Renal pelvis (tissue), 12 donors: ENCODE measurements at places on chromosomes 5 and 9. TPM values are rescaled to one million over a fixed set of nuclear protein-coding genes. Genes with fewer than 3 reads are reported as not detected.

Gene CCDC180
- 17.0 TPM for polyA plus RNA-seq

Gene OTP
- 0.03 TPM for polyA plus RNA-seq

Gene FIBCD1
- polyA plus RNA-seq: 0.41 TPM

Gene MOB3B
- 23.7 TPM for polyA plus RNA-seq

Gene KIF24
- 7.1 TPM for polyA plus RNA-seq

Gene ARSI
- 4.7 TPM for polyA plus RNA-seq

Gene ZNF879
- 8.6 TPM for polyA plus RNA-seq

Gene FAM120A
- 78.4 TPM for polyA plus RNA-seq

Gene SLC30A5
- 70.2 TPM for polyA plus RNA-seq

Gene AIF1L
- polyA plus RNA-seq: 490 TPM

Gene INSYN2B
- polyA plus RNA-seq: 2.1 TPM

- no peak for DNase-seq
Observed at GRCh38 chr5:145750199-145750598, 84.9 kb downstream of the PRELID2 start.

GRCh38 chr5:2904956-2905355 is 153.5 kb upstream of the IRX2 start:
- no peak for DNase-seq

DNA sequence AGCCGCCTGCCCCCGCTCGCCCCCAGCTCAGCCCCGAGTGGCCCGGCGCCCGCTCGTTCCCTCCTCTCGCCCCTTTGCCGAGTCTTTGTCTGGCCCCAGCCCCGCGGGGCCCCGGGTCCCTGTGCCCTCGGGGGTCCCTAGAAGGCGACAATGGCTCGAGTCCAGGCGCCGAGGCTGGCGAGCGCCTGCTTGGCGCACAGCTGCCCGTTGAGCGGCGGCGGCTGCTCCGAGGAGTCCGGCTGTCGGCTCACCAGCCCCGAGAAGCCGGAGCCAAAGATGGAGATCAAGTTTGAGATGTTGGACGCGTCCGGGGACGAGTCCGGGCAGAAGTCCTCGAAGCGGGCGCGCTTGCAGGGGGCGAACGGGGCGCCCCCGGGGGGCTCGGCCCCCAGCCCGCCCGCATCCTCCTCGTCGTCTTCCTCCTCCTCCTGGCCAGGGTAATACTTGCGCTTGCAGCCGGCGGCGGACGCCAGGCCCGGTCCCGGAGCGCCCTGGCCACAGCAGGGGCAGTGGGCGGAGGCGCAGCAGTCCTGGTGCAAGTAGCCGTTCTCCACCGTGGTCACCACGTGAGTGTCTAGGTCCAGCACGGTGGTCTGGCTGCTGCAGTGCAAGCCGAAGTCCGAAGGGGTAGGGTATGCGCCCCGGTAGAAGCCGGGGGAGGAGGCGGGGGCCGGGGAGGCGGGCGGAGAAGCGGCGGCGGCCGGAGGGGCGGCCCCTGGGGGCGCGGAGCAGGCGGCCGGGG is 1.2 kb downstream of the IER5L start:
- no peak for DNase-seq

- DNase-seq: no peak
Observed at GRCh38 chr5:14849516-14850294, 21.9 kb downstream of the ANKH start.

- no peak for DNase-seq
Observed at GRCh38 chr5:171469326-171469725, 49.9 kb downstream of the FGF18 start.

- no peak for DNase-seq
Observed at GRCh38 chr5:24923400-24923799, 278.6 kb upstream of the CDH10 start.

- no peak for DNase-seq
Observed at GRCh38 chr9:108550106-108550505, 305.7 kb downstream of the ACTL7B start.

DNA sequence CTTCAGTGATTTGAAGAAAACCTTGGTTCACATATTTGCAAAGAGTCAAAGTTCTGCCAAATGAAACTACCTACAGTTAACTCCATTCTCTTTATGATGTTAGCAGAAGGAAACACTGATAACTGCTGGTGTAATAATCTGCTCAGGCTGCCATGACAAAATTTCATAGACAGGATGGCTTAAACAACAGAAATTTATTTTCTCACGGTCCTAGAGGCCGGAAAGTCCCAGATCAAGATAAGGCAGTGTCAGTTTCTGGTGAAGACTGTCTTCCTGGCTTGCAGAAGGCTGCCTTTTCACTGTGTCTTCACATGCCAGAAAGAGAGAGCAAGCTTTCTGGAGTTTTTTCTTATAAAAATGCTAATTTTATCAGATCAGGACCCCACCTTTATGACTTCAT is 102.4 kb upstream of the PARP8 start:
- DNase-seq: no peak

DNA sequence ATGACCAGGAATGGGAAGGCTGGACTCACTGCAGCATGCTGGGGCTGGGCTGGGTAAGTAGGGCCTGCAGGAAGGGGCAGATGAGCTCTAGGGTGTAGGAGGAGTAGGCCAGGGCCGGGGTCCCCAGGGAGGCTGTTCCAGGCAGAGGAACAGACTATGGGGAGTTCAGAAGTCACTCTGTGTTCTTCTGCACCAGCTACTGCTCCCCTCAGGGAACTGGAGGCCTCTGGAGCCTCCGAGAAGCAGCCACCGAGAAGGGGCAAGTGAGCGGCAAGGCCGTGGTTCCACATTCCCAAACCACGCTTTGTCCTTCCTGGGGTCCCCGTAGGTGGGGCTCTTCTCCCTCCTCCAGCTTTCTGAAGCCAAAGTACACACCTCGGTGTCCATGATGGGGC is 8.4 kb upstream of the SLC2A6 start:
- DNase-seq: no peak

DNA sequence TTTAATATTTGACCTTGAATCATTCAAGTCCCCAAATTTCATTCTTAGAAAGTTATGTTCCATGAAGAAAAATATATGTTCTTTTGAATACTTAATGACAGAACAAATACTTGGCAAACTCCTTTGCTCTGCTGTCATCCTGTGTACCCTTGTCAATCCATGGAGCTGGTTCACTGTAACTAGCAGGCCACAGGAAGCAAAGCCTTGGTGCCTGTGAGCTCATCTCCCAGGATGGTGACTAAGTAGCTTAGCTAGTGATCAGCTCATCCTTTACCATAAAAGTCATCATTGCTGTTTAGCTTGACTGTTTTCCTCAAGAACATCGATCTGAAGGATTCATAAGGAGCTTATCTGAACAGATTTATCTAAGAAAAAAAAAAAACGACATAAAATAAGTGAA is 65.4 kb downstream of the WDR41 start:
- no peak for DNase-seq

DNA sequence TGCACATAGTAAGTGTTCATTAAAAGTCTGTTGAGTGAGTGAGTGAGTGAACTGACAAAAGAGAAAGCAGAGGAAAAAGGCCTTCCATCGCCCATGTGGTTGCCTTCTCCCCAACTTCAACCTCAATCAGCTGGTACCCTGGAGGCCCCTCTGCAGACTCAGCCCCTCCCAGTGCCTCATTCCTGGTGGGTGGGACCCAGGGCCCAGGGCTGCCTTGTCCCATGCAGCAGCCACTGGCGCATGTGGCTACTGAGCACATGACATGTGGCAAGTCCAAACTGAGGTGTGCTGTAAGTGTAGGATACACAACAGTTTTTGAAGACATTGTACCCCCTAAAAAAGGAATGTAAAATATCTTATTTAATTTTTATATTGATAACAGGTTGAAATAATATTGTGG is 29.6 kb downstream of the NDUFA8 start:
- no peak for DNase-seq

DNA sequence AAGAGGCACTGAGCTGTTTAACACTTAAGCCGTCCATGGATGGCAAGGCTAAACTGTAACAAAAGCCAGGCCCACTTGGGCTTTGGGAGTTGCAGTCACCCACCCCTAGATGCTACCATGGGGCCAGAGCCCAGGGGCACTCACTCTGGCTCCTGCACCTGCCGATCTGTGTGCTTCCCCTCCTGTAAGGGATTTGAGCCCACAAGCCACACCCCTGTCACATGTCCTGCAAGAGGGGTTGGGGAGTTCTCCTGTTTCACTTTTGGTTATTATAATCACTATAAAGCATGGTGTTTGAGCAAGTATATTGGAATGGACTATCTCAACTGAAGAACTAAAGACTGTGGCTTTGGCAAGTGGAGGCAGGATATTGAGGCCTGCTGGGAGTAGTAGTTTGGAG is 14.0 kb upstream of the GPR151 start:
- DNase-seq: no peak

DNA sequence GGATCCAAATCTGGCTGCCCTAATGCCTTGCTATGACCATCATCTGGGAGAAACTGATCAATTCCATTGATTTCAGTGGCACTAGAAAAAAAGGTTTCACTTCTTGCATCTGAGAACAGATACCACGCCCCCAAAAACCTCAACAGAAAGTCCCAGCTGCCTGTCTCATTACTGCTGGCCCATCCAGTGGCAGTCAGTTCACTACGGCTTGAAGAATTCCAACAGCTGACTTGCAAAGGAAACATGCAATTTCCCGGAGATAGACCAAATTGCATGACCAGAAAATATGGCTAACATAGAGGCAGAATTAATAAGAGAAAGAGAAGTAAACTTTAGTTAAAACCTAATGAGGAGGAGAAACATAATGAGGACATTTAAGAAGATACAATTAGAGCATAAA is 48.6 kb downstream of the UGCG start:
- DNase-seq: no peak

- DNase-seq: no peak
Observed at GRCh38 chr5:179777909-179778308, 15.9 kb upstream of the LTC4S start.

GRCh38 chr5:42676362-42676761 is 80.3 kb upstream of the CCDC152 start:
- DNase-seq: no peak

- no peak for DNase-seq
Observed at GRCh38 chr5:138657360-138657759, 82.2 kb upstream of the HSPA9 start.

DNA sequence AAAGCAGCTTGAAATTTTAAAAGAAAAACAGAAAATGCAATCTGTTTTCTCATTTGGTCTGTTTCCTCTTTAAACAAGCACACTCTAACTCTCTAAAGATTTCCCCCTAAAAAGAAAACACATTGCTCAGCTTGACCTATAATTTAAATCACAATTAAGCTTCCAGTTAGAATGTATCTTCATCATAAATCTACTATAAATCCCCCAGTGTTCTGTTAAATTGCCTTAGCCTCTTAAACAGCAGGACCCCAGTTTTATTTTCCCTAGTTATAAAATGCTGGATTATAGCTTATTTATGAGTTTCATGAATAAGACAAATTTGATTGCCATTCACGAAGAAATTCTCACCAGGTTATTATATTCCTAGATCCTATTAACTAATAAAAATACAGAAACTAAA is 8.6 kb upstream of the SMC2 start:
- DNase-seq: no peak

DNA sequence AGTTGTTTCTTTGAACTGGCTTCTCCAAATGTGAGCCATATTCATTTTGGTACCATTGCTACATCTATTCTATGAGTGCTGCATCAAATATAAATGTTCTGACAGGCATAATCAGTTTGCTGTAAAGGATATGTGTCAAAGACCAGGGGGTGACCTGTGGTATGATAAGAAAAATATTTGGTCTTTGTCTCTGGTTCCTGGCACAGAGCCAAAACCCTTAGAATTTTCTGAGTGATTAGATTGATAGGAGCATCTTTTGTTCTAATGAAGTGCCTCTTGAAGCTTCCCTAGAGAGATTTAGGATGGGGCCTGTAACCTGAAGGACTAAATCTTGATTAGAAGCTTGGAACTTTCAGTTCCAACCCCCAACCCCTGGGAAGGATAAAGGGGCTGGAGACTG is 256.3 kb downstream of the NNT start:
- DNase-seq: no peak

GRCh38 chr5:176519810-176520720 is 17.1 kb downstream of the RNF44 start:
- DNase-seq: no peak

DNA sequence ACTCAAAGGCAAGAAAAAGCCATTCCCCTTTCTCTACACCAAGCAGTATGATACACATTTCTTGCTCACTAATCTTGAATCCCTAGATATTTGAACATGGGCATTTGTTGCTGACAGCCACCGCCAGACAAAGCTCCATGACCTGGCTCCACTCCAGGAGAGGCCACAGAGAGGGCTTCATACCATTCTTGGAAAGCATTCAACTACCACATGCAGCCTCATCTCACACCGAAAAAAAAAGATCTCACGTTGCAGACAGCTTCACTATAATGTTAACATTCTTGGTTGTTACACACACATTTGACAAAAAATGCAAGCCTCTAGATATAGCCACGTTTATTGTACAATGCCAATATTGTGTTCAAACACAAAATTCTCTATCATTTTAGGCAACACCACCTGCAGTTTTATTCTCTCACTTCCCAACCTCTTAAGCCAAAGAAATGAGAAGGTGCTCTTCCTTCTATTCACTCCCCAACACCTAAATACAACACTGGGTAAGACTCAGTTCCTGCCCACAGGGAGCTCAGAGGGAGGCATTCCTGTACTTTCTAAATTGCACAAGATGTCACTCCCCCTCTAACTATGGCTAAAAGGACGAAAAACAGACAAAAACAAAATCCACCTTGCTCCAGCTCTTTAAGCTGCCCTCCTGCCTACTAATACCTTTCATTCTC is 222.4 kb downstream of the TSSK1B start:
- no peak for DNase-seq

- DNase-seq: peak; percentile 63
Observed at GRCh38 chr9:115118879-115119218, 892 bp upstream of the TNC start.

DNA sequence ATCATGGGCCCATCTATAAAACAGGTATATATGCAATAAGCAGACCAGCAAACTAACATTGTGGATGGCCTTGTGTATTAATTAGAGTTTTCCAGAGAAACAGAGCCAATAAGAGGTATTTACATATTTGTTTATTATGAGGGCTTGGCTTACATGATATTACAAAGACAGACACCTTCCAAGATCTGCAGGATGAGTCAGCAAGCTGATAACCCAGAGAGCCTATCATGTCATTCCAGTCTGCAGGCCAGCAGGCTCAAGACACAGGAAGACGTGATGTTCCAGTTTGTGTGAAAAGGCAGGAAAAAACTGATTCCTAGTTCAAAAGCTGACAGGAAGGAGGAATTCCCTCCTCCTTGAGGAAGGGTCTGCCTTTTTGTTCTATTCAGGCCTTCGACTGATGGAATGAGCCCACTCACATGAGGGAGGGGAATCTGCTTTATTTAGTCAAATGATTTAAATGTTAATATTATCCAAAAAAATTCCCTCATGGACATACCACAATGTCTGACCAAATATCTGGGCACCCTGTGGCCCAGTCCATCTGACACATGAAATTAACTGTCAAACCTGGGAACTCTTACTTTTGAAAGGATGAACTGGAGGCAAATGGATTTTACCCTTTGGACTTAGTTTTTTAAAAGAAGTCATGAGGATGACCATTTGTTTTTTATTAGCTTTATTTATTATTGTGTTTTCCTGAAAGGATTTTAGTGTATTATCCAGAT is 161.2 kb upstream of the CHD1 start:
- DNase-seq: no peak

- DNase-seq: no peak
Observed at GRCh38 chr9:18478501-18479361, 4.8 kb downstream of the ADAMTSL1 start.
